Vagina (tissue), 2 donors: ENCODE measurements at places on chromosomes 2 and 18. TPM values are rescaled to one million over a fixed set of nuclear protein-coding genes. Genes with fewer than 3 reads are reported as not detected.
A peak's percentile ranks its signal among the peaks of the same experiment; 100 is the strongest.

- no peak for DNase-seq
Observed at GRCh38 chr2:9099341-9099751, 95.9 kb upstream of the MBOAT2 start.

DNA sequence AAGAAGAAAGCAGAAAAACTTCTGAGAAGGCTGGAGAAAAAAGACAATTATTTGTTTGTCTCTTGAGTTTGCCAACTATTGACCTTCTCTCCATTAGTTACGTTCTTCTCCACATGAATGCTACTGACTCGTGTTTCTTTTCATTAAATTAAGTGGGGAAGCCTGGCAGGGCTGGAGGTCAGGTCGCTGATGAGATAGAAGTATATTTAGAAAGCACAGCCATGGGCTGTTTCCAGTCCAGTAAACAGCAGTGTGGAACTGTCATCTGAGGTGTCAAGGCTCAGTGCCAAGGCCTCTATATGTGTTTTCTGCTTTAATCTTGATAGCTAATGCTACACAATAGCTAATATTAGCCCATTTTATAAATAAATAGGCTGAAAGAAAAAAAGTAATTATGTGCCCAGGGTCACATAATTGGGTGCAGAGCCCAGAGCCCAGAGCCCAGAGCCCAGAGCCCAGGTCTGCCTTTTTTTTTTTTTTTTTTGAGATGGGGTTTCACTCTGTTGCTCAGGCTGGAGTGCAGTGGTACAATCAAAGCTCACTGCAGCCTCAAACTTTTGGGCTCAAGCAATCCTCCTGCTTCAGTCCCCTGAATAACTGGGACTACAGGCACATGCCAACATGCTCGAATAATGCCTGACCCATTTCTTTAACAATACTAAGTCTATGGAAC lies 6.3 kb downstream of the MSGN1 start:
- no peak for DNase-seq

UGT1A3 gene
- not detected for total RNA-seq

DNA sequence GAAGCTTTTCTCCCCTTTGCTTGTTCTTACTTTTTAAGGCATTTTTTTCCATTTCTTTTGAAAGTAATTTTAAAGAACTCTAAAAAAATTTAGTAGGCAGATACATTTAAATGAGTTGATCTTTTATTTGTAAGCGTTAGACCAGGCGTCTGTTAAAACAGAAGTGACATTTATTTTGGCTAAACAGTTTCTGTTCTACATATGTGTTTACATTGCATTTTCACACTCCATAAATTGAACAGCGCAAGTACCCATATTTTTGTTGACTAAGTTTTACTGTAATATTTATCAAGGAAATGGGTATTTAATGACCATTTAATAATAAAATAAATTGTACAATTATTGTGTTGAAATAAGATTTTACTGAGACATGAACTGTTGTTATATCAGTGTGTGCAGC lies 21.9 kb downstream of the PPM1B start:
- DNase-seq: no peak

DNA sequence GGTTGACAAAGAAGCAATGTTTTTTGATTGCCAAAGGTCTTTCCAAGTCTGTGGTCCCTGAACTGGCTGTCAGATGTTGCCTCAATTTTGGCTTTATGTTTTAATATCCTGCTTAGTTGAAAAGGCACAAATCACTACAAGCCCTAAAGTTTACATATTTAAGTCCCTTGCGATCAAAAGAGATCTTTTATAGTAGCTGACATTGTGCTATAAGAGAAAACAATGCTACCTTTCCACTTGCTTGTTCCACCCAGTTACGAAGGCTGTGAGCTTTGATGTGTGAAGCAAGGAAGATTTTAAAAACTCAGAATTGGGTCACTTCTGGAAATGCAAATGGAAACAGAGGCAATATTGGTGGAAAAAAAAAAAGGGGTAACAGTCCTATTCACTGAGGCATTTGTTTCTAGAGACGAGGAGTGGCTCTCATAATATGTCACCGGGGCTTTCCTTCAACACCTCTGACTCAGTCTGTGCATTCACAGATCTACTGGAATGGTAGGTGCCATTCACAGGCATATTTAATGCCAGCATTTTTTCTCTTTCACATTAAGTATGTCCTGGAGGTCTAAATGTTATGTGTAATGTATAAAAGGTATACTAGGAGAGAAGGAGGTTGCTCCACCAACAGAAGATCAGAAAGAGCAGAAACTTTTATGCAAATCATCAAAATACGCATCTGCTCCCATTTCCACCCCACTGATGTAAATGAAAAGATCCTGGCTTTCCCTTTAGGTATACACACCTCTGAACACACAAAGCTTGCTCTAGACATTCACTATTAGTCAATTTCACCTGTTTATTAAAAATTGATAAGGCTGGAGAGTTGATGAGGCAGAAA lies 91.8 kb downstream of the TGIF1 start:
- no peak for DNase-seq

DNA sequence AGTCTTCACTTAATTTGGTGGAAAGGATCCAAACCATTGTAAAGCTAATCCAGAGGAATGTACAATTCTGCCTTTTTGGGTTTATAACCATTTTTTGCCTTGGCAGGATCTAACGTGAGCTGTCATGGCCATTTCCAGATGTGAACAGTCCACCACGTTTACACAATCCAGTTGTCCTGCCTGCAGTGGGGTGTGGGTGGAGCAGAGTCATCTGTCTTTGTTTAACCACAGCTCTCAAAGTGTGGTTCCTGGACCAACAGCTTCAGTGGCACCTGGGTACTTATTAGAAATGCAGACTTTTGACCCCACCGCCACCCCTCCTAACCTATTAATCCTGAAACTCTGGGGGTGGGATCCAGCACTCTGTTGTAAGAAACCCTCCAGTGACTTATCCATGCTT lies 35.9 kb downstream of the FHOD3 start:
- DNase-seq: no peak

DNA sequence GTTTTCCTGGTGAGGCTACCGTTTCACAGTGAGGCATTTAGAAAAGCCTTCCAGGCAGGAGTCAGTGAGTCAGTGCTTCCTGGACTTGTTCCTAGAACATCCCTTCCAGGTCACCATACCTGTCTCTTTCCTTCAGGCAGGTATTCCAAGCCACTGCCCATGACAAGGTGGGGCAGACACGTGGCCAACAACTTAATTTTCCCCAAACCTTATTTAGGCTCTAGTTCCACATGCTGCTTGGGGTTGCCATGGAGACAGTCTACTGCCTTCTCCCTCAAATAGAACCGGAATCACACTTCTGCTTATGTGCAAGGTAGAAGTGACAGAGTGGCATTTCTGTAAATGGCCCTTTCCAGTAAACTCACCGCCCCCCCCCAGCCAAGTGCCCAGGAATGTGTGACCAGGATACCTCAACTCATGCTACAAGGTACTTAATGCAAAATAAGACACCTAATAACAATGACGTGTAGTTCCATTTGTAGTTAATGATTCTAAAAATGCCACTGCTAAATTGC lies 258.3 kb downstream of the PRKCE start:
- no peak for DNase-seq

NXPH2 gene
- total RNA-seq: not detected

LOXHD1 gene
- not detected for total RNA-seq

DNA sequence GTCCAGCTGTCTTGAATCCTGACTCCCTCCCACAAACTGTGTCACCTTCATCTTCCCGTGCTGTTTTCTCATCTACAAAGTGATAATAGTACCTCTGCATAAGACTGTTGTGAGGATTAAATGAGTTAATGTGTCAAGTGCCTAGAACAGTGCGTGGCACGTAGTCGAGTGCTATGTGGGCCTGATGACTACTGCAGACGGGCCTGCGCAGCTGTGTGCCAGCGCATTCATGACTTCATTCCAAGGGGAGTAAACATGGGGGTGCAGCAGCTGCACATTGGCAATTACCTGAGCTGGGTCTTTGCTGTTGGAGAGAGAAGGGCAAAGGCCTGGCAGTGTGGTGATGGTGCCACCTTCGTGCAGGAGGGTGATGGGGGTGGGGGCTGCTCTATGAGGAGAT lies 5.0 kb downstream of the TEX44 start:
- no peak for DNase-seq

MYL1 gene
- not detected for total RNA-seq

DNA sequence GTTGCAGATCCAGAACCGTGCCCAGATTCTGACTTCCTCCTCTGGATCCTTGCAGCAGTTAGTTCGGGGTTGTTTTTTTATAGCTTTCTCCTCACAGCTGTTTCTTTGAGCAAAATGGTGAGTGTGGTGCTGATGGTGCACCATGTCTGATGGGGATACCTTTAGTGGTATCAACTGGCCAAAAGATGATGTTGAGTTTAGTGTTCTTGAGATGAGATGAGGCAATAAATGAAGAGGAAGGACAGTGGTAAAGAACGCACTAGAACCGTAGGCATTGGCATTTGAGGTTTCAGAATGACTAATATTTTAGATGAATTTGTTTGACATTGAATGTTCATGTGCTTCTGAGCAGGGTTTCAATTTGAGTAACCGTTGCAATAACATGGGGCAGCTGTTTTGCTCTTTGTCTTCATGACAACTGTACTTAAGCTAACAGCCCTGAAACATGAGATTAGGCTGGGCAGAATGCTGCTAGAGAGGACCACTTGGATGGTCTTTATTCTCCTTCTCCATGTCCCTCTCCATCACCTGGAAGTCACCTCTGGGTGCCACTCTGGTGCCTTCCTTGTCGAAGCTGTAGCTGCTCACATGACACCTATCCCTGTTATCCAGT lies 3.9 kb downstream of the CTLA4 start:
- no peak for DNase-seq

ASPRV1 gene
- 0.49 TPM for total RNA-seq

GRCh38 chr2:233285921-233286320 lies 21.7 kb upstream of the SAG start:
- DNase-seq: no peak

- DNase-seq: no peak
Observed at GRCh38 chr2:241666627-241667400, 19.8 kb downstream of the DTYMK start.

GPC1 gene
- total RNA-seq: 73.2 TPM

DNA sequence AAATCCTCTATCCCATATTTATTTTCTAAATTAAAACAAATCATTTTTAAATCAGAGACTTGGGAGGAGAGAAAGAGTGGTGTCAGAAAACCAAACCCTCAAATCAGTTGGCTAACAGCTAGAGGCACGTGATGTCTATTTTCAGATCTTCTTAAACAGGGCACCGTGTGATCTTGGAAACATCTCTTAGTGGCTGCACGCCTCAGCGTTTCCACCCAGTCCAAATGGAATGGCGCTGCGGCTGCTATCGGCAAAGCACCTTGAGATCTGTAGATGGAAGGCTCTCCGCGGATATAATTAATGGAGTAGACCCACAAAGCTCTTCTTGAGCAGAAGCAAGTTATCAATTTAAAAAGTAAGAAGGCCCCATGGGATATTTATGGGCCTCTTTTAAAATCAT lies 50.0 kb downstream of the NRP2 start:
- no peak for DNase-seq

DNA sequence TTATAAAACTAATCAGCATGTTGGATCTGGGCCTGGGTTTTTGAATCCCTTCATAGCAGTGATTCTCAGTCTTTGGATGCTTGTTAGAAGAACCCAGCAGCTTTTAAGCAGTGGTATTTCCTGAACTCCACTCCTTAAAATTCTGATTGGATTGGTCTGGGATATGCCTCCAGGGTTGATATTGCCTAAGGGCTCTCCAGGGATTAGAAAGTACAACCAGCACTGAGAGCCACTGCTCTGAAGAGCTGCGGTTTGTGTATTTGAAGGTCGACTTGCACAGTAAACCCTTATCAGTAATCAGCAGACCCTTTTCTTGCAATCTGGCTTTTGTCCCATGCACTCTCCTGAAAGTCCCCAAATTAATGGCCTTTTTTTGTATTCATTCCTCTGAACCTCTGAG lies 17.0 kb upstream of the RBMS1 start:
- no peak for DNase-seq

- DNase-seq: no peak
Observed at GRCh38 chr2:215435280-215435869, 493 bp downstream of the FN1 start.

RMC1 gene
- total RNA-seq: 17.7 TPM

DNA sequence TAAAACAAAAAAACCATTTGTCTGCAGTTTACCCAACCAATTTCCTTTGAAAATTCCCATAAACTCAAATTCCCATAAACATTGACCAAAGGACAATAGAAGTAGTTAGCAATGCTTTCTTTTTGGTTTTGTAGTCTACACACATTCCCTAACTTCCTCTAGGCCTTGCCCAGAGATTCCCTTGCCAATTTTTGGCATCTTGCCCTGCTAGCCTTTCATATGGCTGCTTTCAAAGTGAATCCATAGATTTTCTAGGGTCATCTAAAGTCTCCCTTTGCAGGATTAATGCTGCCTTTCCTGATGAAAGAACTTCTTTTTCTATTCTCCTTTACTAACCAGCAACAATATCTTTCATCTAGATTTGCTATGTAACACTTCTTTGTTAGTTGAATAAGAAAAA lies 33.4 kb downstream of the THSD7B start:
- DNase-seq: no peak

GRCh38 chr18:78912336-78912735 lies 67.3 kb upstream of the SALL3 start:
- DNase-seq: peak; percentile 28

DNA sequence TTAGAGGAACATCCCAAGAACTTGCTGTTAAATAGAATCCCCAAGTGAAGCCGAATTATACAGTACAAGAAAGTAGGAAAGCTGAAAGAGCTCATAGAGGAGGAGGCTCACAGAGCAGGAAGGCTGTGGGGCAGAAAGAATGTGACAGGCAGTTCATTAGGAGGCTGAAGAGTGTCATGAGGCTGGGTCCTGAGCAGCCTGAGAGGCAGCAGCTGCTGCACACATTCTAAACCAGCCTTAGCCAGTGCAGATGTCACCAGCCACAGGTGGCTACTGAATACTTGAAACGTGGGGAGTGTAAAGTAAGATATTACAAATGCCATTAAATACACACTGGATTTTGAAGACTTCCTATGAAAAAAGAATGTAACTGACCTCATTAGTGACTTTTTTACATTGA lies 490.2 kb upstream of the KLHL29 start:
- peak; percentile 44 for DNase-seq

DNA sequence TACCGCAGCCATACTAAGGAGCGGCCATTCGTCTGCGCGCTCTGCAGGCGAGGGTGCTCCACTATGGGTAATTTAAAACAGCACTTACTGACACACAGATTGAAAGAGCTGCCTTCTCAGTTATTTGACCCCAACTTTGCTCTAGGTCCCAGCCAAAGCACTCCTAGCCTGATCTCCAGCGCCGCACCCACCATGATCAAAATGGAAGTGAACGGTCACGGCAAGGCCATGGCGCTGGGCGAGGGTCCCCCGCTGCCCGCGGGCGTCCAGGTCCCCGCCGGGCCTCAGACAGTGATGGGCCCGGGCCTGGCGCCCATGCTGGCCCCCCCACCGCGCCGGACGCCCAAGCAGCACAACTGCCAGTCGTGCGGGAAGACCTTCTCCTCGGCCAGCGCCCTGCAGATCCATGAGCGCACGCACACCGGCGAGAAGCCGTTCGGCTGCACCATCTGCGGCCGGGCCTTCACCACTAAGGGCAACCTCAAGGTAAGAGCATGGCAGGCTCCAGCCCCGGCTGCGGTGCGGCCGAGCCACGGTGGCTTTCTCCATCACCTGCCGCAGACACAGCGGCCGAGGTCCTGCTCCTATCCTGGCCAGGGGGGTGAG lies 15.5 kb downstream of the SALL3 start:
- DNase-seq: peak; percentile 72
